ENCODE measurements at places on chromosomes 5 and 9. TPM values are rescaled to one million over a fixed set of nuclear protein-coding genes. Genes with fewer than 3 reads are reported as not detected.
A peak's percentile ranks its signal among the peaks of the same experiment; 100 is the strongest.

ARPC5L gene
- total RNA-seq = 26.2 TPM

GRCh38 chr9:124818431-124819281 is 34.6 kb upstream of the WDR38 start:
- H3K4me3 ChIP-seq = no peak overlapping the region
- no peak overlapping the region for H3K27ac ChIP-seq
- H3K4me1 ChIP-seq = peaks cover 10% of the 10 kb centered on the region
- DNase-seq = no peak
- no peaks in the 10 kb centered on the region for H3K27me3 ChIP-seq
- H3K36me3 ChIP-seq = no peaks in the 10 kb centered on the region

SPINK4 gene
- not detected for total RNA-seq

DNA sequence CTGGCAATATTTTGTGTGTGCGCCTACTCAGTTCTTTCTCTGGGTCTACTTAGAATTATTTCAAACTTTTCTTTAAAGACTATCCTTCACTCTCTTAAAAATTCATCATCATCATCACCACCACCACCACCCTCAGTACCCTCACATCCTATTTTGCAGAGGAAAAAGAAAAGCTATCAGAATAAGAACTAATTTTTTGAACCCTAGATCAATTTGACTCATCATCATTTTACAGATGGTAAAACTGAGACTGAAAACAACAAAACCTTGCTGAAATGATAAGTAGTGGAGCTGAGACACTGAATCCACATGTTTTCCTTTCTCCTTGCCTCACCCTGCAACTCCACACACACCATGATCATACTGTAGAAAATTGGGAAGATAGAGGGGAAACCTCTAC is 119.3 kb downstream of the SSBP2 start:
- DNase-seq = no peak
- peaks cover 13% of the 10 kb centered on the region for H3K36me3 ChIP-seq
- no peak overlapping the region for H3K27ac ChIP-seq
- H3K4me1 ChIP-seq = no peaks in the 10 kb centered on the region
- no peak overlapping the region for H3K4me3 ChIP-seq
- H3K27me3 ChIP-seq = no peaks in the 10 kb centered on the region

DNA sequence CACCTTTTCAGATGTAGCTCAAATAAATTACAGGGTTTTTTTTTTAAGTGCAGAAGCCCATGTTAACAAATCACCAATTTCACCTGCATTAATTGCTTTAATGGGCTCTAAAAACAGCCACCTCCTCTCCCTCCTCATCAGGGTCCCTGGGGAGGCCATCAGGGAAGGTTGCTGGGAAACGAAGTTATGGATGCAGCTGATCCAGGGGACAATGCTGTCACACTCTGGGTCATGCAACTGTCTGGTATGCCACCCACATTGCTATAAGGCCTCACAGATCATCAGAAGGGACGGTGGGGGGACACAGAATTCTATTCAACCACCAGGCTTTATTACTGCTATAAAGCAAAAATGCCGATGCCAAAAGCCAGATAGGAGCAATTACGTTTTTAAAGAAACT is 9.3 kb downstream of the WHRN start:
- H3K36me3 ChIP-seq = no peaks in the 10 kb centered on the region
- no peak for DNase-seq
- peaks cover 32% of the 10 kb centered on the region for H3K4me1 ChIP-seq

SEMA6A gene
- 75.3 TPM for total RNA-seq

DNA sequence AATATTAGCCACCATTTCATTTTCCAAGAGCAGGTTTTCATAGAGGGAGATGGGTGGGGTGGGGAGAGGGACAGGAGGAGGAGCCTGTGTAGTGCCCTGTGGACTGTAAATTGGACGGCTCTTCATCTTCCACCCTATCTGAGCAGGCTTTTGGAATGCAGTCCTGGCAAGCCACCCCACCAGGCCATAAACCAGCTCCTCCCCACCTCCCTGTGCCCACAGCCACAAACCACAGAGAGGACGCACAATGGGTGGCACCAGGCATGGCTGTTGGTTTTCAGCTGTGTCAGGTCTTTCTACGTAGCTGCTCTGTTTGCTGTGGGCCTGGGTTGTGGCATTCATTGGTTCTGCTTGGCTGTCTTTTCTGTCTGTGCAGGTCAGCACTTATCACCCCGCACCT is 58.0 kb downstream of the PLAC8L1 start:
- no peak for DNase-seq
- H3K4me1 ChIP-seq = no peaks in the 10 kb centered on the region
- H3K4me3 ChIP-seq = no peak overlapping the region
- no peaks in the 10 kb centered on the region for H3K36me3 ChIP-seq
- H3K27me3 ChIP-seq = no peaks in the 10 kb centered on the region

LRSAM1 gene
- 14.2 TPM for total RNA-seq

DNA sequence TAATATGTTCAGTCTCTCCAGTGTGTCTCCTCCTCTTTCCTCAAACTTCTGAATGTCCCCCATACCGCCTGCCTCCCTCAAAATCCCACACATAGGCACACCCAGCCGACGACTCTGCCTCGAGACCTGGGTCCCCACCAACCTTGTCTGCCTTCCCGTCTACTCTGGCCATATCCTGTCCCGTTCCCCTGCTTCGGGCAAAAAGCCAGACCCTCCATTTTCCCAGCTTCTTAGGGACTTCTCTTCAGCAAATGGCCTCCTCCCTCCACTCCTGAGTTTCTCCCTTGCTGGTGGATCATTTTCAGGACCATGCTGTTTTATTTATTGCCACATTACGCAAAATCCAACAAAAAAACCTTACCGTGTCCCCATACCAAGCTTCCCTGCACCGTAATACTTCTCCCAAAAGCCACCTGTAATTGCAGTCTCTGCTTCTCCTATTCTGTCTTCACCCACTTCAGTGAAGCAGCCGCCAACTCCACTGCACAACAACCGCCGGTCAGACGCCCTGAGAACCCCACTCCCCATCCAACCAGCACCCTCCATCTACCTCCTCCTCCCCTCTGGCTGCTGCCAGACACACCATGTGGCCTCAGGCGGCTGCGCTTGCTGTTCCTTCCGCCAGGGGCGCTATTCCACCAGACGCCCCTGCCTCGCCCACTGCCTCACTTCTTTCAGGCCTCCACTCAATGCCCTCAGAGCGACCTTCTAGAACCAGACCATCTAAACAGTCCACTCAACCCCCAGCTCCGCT is 117.0 kb downstream of the TRPM6 start:
- H3K27me3 ChIP-seq = no peaks in the 10 kb centered on the region
- DNase-seq = peak; percentile 49
- no peak overlapping the region for H3K27ac ChIP-seq
- no peak overlapping the region for H3K4me3 ChIP-seq
